ENCODE measurements at places on chromosomes 5 and 9.

- DNase-seq: no peak
These were observed 2.2 kb upstream of the CIZ1 start for GRCh38 chr9:128193469-128194096.

DNA sequence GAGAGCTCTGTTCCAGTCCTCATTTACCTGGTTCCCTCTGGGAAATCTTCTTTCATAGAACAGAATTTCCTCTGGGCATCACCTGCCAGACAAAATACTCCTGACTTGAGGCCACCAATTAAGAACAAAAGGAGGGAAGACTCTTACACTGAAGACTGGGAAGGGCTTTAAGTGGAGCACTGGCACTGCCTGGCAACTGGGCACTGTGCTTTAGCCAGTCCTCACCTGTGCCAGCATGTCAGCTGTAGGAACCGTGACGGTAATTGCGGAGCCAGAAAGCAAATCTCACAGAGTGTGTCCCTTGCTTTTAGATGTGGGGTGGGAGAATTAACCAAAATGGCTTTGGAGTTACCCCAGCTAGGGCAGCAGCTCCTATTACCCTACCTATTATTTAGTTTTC, 40.6 kb downstream of the FAM219A start:
- no peak for DNase-seq

GRCh38 chr5:139820606-139821005, 25.0 kb downstream of the PSD2 start:
- no peak for DNase-seq

GRCh38 chr5:144684899-144685298, 514.2 kb downstream of the KCTD16 start:
- DNase-seq: no peak

- no peak for DNase-seq
These were observed 28.0 kb upstream of the SLC28A3 start for GRCh38 chr9:84368601-84369000.

DNA sequence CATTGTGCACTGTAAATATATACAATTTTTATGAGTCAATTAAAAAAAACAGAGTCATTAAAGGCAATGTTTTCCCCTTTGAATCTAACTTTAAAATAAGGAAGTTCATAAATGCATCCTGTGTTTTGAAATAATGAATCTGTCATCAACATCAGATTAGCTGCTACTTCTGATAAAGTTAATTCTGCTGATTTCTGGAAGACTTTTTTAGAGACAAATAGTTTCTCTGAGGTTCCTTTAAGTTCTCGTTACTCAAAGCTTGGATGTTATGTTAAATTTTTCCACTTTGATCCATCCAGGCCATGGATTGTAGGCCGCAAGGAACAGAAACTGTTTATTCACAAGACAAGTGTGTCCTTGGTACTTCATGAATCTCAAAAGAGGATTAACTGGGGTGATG, 115.5 kb downstream of the CARTPT start:
- DNase-seq: no peak

DNA sequence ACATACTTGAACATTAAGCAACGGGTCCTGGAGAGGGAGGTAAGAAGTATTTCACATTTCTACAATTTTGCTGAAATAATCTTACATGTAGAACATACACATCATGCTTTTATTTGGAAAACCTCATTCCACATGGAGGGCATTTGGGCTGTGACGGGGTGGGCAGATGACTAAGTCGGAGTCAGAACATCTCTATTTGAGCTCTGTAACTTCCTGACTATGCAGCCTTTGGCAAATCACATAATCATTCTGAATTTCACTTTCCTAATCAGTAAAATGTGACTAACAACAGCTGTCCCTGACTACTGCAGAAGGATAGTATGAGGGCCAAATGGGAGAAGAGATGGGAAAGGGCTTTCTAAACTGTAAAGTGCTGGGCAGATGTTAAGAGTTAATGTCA, 17.1 kb upstream of the IL6ST start:
- DNase-seq: no peak

- peak; percentile 86 for DNase-seq
These were observed 28.7 kb downstream of the DMRT3 start for GRCh38 chr9:1005043-1005667.

GRCh38 chr5:112914584-112914983, 7.4 kb downstream of the REEP5 start:
- DNase-seq: no peak

GRCh38 chr5:83967417-83967816, 246.8 kb upstream of the HAPLN1 start:
- no peak for DNase-seq

DNA sequence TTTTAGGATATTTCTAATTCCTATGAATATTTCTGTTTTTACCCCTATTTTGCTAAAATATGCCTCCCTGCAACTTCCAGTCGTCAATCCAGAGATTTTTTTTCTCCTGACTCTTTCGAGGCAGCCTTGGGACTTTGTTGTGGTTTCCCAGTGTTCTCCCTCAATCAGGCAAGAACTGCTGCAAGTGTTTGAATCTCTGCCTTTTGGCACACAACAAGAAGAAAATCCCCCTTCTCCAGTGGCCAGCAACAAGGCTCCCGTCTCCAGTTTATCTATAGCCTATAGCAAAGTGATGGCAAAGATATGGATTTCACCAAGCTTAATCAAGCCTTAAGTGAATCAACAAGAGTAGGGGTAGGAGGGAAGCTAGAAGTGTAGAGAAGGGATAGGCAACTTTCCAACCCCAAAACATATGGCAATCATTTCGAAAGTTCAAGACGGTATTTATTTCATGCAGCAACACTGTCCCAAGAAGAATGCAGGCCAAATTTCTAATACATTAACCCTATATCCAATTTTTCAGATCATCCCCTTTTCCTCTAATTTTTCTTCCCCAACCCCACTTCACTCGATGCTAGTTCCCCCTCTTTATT, 37.7 kb upstream of the PAPPA start:
- no peak for DNase-seq

DNA sequence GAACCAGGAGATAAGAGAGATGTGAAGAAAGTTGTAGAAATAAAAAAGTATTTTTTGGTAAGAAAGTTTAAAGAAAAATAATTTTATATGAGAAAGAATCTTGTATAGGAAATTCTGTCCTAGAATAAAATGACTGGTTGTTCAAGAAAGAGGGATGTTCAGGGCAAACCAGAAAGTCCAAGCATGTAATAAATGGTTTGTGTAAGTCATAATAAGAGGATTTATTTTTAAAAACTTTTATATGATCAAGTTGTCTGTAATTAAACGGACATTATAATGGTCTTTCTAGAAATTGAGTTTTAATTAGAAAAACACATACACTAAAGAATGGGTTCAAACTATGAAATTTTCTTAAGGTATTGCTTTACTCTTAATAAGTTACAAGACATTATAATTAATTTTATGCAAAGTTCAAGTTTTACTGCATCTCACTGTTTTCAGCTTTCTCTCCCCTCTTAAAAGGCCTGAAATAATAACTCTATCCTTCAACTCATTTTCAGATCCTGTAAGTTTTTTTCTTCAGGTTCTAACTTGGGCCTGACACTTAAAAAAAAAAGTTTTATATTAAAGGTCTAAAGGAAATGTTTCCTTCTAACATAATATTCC, 56.1 kb upstream of the ZNF300 start:
- peak; percentile 15 for DNase-seq
